ENCODE measurements at places on chromosomes 4 and X.

- DNase-seq, result no peak
Measured at GRCh38 chrX:861340-861890, 230.8 kb downstream of the SHOX start.

- no peak for DNase-seq
Measured at GRCh38 chr4:55066018-55066417, 59.4 kb downstream of the KDR start.

GRCh38 chrX:1196436-1196835 is 16.0 kb downstream of the CRLF2 start:
- no peak for DNase-seq

- DNase-seq, result no peak
Measured at GRCh38 chrX:130592204-130592603, 190.4 kb downstream of the RBMX2 start.

GRCh38 chr4:177948853-177949252 is 506.6 kb upstream of the AGA start:
- no peak for DNase-seq

- no peak for DNase-seq
Measured at GRCh38 chrX:150879855-150880807, 18.3 kb downstream of the CD99L2 start.

Data from T-helper 9 cell (primary cell).